ENCODE measurements at places on chromosomes 12 and 14.
A peak's percentile ranks its signal among the peaks of the same experiment; 100 is the strongest.

- DNase-seq = no peak
Measured at GRCh38 chr14:91752961-91753360, 21.1 kb upstream of the CATSPERB start.

DNA sequence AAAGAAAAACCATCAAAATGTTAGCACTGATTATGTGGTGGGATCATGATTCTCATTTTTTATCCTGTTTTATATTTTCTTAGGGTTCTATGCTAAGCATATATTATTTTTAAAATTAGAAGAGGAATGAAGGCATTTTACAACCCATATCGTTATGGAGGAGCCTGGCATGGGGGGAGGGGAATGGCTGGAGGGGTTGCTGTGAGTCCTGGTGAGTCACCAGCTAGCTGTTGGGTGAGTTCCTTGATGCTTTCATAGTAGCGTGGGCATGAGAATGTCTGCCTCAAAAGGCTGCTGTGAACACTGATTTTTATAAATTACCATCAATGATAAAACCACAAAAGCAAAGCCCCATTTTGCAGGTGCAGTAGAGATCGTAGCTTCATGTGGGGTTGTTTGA lies 46.9 kb downstream of the C14orf132 start:
- no peak for DNase-seq

GRCh38 chr14:71022012-71022869 lies 115.0 kb downstream of the PCNX1 start:
- no peak for DNase-seq

GRCh38 chr12:78977304-78977867 lies 112.8 kb downstream of the SYT1 start:
- no peak for DNase-seq

DNA sequence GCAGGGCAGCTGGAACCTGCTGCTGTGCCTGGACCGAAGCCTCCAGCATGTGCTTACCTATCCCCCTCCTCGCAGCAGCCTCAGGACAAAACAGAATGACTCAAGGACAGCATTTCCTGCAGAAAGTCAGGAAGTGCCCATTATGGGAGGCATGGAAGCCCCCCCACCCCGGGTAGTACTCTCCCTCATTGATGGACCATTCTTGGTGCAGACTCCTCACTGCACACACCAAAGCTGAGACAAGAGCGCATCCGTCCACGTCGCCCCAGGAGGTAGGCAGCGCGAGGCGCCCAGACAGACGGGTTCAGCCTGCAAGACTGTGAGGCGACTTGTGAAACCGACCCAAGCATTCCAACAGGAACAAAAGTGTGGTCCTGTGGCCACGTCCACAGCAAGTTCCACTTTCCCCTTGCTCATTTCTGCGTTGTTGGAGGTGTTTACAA lies 243.9 kb upstream of the ATXN7L3B start:
- DNase-seq = no peak

DNA sequence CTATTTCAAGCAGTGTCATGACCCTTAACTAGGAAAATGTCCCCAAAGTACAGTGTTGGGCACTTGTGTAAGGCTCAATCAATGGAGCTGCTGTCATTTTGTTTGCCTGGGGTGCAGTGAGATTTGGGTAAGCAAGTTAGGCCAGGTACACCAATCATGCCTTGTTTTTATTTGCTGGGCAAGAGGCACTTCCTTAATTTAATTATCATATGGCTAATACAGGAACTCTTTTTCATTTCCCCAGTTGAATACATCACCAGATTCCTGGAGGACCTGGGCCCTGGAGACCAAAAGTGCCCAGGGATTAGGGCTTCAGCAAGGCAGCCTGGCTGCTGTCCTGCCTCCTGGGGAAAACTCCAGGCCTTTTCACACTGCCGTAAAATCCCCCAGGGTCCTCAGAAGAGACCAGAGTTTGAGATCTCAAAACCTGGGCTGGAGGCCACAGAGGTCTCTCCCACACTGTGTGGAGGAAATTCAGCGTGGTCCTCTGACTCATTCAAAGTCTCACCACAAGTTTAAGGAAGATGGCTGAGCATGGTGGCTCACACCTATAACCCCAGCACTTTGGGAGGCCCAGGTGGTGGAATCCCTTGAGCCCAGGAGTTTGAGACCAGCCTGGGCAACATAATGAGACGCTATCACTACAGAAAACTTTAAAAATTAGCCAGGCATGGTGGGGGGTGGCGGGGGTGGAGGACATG lies 28.4 kb upstream of the FOXN3 start:
- peak; percentile 17 for DNase-seq

DNA sequence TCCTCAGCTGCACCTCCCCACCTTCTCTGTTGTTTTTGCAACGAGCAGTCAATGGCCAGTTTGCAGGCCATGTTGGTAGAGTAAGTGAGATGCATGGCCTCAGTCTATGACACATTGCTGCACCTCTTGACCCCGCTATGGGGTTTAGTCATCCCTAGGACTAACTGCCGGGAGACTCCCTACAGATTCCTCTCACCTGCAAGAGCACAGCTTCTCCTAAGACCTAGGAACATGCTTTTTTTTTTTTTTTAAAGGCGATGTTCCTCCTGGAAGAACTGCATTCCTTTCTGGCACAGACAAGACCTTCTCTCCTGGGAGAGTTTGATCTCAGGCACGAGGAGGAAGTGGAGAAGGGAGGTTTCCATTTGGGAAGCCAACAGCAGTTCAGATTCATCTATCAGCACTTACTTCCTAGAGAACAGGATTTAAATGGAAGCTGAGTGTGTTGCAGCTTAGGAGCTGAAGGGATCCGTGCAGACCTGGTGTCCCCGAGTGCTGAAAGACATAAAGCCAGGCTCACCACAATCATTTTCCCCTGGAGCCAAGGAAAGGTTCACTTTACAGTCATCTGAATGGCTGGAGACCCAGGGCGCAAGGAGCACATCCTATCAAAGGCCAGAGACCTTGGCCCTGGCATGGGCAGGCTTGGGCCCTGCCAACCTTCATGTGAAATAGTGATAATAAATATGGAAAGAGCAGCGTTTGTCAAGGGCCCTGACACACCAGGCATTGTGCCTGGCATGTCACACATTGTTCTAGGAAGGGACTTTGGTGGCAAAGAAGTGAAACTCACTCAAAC lies 104.1 kb downstream of the LGMN start:
- DNase-seq = no peak

DNA sequence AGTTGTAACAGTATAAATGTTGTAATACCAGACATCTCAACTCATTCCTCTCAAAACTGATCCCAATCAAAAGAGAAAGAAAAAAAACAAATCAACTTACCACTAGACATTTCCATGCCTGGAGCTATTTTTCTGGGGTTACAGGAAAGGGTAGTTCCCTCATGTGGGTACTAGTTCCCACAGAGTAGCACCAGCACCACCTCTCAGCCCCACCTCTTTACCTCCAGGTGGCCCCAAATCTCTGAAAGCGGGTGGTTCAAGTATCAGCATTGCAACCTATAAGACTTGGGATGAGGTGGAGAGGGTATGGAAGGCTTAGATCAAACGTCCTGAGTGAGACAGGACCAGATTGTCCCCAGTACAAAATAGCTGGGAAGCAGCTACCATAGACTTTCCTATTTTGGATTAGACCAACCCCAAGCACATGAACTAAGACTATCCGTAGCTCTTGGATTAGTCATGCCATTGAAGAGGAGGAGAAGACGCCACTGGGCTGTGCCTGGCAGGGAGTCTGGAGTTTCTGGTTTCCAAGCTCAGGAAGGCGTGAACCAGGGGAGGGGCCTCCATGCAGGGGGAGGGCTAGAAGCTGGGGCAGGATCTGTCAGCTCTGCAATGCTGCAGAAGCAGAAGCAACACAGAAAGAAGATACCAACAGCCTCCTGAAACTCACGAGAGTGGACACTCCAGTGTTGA lies at the start of gene SLC39A2:
SLC39A2 (plus strand) TSS at position 620 of the 693 bp plus-strand sequence. CDS start 154 bp downstream, outside the sequence.
- no peak for DNase-seq

- no peak for DNase-seq
Measured at GRCh38 chr12:2633176-2633824, 161.5 kb upstream of the FKBP4 start.

DNA sequence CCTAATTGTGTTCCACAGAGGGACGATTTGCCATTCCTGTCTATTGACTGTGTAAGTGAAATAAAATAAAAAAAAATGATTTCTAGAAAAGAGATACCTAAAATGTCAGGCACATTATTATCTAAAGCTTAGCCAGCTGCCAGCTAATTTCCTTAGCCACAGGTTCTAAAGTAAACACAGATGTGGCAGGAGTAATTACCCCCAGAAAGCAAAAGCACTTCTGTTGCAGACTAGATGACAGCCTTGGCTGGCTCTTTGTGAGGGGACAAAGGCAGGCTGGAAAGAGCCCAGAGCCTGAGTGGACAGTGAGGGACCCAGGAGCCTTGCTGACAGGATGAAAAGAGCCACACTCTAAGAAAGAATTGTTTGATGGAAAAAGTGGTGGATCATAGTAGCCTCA lies 418.1 kb downstream of the LRIG3 start:
- no peak for DNase-seq

GRCh38 chr14:76666746-76667145 lies 94.5 kb upstream of the VASH1 start:
- DNase-seq = no peak

Data from NK-92 treated with Interleukin-12 subunit alpha and Interleukin-12 subunit beta, amount 100 ng/mL, for 24 hours (cell line).